Neural progenitor cell (in vitro differentiated cells): ENCODE measurements at places on chromosomes 1 and 21. TPM values are rescaled to one million over a fixed set of nuclear protein-coding genes. Genes with fewer than 3 reads are reported as not detected.

ATP1A4 gene
- total RNA-seq, result 0.17 and 0.62 TPM in 2 replicates

DNA sequence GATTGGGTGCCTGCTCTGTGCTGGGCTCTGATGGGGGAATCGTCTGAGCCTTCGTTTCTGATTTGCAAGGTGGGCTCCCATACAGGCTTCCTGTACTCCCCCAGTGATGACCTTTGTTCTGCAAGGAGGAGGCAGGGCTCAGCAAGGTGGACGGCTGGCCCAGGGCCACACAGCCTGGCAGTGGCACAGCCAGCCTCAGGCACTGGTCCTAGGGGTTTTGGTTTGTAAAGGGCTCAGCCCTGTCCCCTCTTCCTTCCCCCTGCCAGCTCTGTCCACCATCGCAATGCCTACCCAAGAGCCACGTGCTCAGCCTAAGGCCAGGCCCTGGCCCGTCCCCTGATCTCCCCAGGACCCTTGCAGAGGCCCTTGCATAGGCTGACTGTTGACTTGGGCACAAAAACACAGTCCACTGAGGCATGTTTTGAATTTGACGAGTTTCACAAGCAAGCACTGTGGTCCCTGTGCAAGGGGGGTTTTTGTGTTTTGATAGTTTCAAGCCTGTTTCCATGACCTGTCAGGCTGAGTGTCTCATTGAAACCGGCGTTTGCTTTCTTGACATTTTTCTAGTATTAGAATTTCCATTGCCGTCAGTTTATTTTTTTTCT is 39.5 kb upstream of the TNFRSF1B start:
- no peak overlapping the region for H3K27ac ChIP-seq
- no peaks in the 10 kb centered on the region for H3K36me3 ChIP-seq
- H3K4me3 ChIP-seq, result no peak overlapping the region
- no peaks in the 10 kb centered on the region for H3K4me1 ChIP-seq

LRRC39 gene
- total RNA-seq, result 0.54 and 0.87 TPM in 2 replicates

SYF2 gene
- 62.5 and 114 TPM in 2 replicates for total RNA-seq

PCAT6 gene
- 4.2 TPM in 1 of 2 replicates, not detected in the other for total RNA-seq

GRCh38 chr1:29811727-29812407 is 575.5 kb downstream of the PTPRU start:
- H3K27me3 ChIP-seq, result no peaks in the 10 kb centered on the region
- no peak overlapping the region for H3K27ac ChIP-seq
- DNase-seq, result no peak
- peaks cover 2% of the 10 kb centered on the region for H3K4me1 ChIP-seq
- no peak overlapping the region for H3K4me3 ChIP-seq
- H3K36me3 ChIP-seq, result no peaks in the 10 kb centered on the region

DNA sequence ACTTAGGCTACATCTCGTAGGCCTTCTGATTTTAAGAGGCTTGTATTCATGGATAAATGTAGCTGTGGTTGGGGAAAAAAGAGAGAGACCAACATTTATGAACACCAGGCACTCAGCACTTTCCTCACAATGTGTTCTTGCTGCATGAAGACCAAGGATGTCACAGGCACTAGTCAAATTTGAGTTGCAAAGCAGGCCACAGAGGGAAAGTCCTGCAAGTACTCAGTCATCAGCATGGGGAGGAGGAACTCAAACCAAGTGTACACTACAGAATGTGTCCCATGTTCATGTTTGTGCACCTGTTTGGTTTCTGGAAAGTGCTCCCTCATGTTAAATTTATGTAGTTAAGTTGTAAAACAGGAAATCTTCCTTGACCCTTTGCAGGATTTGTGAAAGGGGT is 8.7 kb upstream of the MAP3K7CL start:
- H3K4me1 ChIP-seq, result no peaks in the 10 kb centered on the region
- H3K27me3 ChIP-seq, result no peaks in the 10 kb centered on the region
- no peaks in the 10 kb centered on the region for H3K36me3 ChIP-seq
- H3K4me3 ChIP-seq, result no peak overlapping the region
- H3K27ac ChIP-seq, result no peak overlapping the region
- DNase-seq, result no peak

RORC gene
- not detected in 2 replicates for total RNA-seq

DNA sequence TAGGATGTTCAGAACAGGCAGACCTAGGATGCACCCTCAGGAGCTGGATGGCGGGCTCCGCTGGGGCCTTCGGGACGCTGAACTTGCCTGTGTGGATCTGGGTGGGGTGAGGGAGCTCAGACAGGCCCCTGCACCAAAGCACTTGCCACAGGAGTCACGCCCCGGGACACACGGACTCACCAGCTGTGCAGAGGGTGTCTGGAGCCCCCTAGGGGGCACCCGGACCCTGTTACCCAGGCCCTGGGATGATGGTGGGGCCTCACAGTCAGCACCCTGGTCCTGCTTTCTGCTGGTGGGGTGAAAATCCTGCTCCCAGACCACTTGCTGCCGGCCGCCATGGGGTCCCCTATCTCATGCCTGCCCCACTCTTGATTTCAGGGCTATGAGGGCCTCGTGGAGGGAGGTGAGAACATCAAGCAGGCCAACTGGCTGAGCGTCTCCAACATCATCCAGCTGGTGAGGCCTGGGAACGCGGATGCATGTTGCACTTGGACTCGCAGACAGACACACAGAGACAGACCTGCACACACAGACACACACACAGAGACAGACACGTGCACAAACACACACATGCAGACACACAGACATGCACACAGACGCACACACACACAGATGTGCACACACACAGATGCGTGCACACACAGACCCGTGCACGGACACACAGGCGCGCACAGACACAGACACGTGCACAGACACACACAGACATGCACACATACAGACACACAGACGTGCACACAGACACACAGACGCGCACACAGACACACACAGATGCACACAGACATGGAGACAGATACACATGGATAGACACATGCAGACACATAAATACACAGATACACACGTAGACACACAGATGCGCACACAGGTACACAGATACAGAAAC is 11.0 kb downstream of the PFKL start:
- H3K4me3 ChIP-seq, result no peak overlapping the region
- H3K27me3 ChIP-seq, result no peaks in the 10 kb centered on the region
- H3K4me1 ChIP-seq, result peaks cover 7% of the 10 kb centered on the region
- DNase-seq, result no peak
